ENCODE measurements at places on chromosomes 6 and 20.

DNA sequence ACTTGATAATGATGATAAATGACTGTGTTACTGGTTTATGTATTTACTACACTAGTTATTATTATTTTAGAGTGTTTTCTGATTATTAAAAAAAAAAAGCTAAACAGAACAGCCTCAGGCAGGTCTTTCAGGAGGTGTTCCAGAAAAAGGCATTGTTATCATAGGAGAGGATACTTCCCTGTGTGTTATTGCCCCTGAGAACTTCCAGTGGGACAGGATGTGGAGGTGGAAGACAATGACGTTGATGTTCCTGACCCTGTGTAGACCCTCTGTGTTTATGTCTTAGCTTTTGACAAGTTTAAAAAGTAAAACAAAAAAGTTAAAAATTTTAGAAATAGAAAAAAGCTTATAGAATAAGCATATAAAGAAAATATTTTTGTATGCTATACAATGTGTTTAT, 49.1 kb downstream of the NCOA7 start:
- DNase-seq, result no peak

DNA sequence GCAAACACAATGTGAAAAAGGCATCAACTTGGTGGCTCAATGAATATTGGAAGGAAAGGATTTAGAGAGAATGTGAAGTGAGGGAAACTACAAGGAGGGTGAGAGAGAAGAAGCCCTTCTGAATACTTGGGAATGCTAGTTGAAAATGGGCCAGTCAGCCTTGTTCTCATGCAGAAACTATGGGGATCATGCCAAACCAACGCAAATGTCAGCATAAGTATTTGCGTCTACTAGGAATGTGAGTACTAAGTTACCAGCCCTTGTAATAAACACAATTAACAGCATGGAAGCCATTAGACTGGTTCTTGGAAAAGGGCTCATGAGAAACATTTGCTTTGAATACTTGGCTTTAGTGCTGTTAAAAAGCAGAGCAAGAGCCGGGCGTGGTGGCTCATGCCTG, 54.9 kb upstream of the AIG1 start:
- DNase-seq, result no peak

GRCh38 chr6:158589366-158589765, 29.5 kb downstream of the TMEM181 start:
- peak; percentile 47 for DNase-seq

DNA sequence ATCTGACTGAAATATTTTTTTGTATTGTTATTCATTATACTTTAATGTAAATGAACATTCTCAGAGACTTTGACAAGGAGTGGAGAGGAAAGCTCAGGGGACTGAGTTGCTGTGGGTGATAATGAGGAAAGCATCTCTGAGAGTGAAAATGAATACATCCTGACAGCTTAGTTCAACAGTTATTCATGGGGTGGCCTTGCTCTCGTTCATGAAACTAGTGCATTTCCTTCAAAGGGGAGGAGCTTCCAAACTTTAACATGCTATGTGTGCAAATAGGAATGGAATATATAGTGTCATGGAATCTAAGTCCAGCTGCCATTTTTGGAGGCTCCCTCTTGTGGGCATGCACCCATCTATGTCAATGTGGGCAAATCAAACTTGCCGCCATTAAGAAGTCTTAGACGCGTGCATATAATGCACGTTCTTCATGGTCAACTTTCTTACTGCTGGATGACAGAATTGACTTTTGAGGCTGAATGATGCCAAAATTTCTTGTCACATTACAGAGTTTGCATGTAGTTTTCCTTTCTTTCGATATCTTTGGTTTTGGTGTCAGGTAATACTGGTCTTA, 124.3 kb upstream of the TMEM170B start:
- DNase-seq, result no peak

DNA sequence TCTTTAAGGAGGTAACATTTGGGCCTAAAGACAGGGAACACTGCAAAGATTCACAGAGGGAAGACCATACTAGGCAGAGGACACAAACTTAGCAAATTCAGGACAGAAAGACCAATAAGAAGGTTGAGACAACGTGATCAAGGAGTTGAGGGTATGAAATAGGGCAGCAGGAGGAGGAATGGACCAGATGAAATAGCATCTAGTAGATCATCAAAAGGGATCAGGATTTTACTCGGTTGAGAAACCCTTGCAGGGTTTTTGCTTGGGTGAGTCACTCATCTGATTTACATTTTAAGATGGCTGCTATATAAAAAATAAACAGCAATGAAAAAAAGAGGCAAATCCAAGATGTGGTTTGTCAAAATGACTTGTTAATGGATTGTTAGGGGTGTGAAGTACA, 4.7 kb downstream of the BCLAF1 start:
- no peak for DNase-seq

GRCh38 chr6:134596191-134596590, 278.3 kb upstream of the SGK1 start:
- DNase-seq, result no peak

- no peak for DNase-seq
These were observed 1.4 kb upstream of the STX11 start for GRCh38 chr6:144148886-144149285.

DNA sequence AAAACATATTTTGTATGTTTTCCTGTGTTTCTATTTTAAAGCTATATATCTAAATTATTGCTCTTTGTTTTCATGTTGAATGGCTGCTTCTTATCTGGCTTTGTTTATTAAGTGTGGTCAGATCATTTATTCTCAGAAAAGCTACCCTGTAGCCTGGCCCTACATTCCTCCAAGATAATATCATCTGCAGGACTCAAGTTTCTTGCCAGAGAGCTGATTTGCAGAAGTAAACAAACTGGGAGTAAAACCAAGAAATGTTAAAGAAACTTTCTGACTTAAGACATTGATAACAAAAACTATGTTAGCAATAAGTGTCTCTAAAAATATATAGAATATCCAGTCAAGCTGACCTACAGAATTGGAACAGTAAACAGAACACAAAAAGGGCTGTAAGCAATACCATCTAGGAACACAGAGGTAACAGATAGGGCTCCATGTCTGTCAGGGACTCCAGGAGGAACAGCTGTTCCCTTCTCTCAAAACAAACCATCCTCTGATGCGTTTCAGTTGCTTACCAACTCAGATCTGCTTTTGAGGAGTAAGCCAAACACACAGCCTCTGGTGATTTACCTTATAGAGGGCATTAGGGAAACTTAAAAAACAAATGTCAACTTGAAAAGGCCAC, 17.5 kb upstream of the CEP85L start:
- DNase-seq, result peak; percentile 31

DNA sequence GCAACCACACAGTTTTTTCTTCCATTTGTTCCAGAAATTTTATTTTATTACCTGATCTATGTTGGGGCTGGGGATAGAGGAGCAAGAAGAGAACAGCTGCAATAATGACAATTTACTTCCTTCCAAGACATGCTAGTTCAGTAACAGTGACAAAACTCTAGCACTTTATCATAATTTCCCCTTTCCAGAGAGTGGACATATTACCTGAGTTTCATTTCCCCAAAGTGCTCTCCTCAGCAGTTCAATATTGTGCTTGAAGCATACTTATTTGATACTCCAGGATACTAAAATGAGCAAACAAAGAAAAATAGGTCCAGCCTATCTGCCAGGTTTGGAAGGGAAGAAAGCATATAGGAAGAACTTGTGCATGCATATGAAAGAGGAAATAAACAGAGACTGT, 157.7 kb downstream of the ID4 start:
- no peak for DNase-seq

DNA sequence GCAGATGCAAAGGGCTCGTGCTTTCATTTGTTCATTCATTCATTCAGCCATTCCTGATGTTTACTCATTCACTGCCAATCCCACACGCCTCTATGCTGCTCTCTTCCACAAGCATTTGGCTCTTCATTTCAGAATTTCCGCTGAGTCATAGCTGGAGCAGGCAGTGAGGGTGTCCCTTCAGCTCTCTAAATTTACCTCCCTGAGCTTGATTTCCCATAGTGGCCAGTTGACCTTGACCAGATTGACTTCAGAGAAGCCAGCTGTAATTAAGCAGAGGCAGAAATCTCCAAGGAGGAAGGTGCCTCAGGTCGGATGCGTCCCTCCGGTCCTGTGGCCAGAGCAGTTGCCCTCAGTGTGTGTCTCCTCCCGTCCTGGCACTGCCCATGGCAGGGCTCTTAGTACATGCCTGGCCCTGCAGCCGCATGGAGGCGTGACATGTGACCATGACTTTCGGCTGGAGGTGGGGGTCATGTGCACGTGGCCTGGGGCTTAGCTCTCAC, 267.2 kb upstream of the ECI2 start:
- no peak for DNase-seq

DNA sequence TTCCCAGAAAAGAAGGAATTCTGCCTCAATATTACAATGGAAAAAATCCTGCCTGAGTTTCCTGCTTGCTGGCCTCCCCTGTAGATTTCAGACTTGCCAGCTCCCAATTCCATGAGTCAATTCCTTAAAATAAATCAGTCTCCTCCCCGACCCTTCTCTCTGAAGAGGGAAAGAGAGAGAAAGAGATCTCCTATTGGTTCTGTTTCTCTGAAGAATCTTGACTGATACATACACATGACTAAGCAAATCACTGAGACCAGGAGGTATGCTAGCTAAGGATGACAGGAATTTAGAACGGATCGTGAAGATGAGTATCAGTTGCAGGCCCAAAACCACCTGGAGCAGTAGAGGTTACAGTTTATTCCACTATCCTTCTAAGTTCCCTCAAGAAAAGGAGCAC, 11.3 kb upstream of the RBM24 start:
- no peak for DNase-seq

- DNase-seq, result no peak
These were observed 240.7 kb downstream of the BMP7 start for GRCh38 chr20:57025666-57026224.

GRCh38 chr6:159126590-159126989, 42.6 kb upstream of the FNDC1 start:
- no peak for DNase-seq

DNA sequence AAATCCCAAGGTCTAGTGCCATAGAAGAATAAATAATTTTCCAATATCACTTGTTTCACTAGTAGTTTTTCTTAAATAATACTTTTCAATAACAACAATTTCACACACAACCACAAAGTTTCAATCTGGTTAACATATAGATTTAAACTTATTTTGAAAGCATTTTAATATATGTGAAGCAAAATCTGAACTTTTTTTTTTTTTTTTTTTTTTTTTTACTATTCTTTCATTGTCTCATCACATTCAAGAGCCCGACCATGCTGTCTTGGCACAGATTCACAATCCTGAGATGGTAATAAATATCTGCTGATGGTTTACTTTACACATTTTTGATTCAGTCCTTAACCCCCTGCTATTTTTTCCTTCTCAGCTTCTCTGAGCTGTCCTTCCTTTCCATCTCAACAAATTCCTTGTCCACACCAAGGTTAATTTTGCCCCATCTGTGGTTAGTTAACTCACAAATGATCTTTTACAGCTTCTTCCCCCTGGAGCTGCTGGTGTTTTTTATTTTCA, 262.8 kb downstream of the TMEM242 start:
- no peak for DNase-seq

DNA sequence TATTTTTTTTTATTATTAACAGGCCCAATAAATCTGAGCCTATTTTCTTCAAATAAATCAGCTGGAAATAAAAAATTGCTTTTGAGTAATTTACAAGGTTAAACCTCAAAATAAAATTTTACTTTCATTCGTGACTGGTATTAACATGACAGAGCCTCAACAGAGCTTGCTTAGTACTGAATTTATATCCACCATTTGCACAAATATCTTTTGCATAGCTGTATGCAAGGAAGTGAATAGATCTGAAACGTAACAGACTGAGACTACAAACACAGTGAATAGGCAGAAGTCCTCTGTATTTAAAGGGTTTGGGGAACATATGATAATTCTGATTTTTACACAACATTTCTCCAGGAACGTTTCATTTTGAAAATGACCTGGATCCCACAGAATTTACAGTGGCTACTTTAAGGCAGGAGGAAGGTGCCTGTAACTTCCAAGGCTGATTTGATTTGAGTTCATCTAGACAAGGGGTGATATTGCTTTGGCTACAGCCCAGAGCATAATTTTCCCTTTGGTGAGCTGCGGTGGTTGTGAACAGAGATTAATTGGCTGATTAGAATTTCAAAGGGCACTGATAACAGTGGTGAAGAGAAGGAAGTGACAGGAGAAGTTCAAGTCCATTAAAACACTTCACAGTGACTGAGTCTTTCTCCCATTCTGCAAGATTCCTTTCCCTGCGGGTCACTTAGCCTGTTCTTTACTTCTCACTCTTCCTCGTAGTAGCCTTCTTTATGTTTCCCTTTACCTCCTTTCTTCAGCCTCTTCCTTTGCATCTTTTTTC, 121.2 kb upstream of the SASH1 start:
- no peak for DNase-seq

DNA sequence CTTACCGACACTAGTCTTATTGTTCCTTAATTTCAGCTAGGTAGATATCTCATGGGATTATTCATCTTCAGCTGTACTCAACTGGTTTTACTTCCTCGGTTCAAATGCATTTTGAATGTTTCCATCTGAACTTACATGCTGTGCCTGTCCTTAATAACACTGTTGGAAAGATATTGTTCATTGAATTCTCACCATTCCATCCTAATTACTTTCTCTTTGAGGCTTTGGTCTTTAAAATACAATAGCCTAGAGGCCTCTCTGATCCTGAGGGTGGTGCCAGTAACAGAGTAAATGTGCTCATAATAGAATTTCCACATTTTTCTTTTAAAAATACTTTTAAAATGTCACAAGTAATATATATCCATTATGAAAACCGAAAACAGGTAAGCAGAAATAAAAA, 54.0 kb downstream of the IL20RA start:
- no peak for DNase-seq

GRCh38 chr6:143401636-143402370, 48.7 kb downstream of the ADAT2 start:
- DNase-seq, result no peak

- DNase-seq, result no peak
These were observed 47.4 kb upstream of the STX16 start for GRCh38 chr20:58603721-58604120.

DNA sequence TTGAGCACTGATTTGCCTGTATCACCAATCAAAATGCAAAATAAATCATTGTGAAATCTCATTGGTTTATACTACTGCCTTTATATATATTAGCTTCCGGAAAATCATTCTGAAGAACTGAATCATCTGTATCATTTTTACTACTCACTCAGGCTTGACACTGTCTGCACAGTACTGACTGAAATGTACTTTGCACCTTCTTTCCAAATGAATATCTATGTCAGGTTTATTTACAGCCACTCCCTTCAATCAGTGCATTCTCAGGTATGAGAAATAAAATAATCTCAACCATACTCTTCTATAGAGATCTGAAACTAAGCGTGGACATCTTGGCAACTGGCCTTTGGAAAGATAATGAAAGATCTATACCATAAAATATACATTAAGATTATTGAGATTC, 2.7 kb downstream of the KHDRBS2 start:
- no peak for DNase-seq

Measured in NCI-H1694 (cell line).